Activated naive CD4-positive, alpha-beta T cell treated with anti-CD3 and anti-CD28 coated beads, Interleukin-2, amount 50 U/mL, for 72 hours (primary cell): ENCODE measurements at places on chromosomes 12 and 14.
A peak's percentile ranks its signal among the peaks of the same experiment; 100 is the strongest.

DNA sequence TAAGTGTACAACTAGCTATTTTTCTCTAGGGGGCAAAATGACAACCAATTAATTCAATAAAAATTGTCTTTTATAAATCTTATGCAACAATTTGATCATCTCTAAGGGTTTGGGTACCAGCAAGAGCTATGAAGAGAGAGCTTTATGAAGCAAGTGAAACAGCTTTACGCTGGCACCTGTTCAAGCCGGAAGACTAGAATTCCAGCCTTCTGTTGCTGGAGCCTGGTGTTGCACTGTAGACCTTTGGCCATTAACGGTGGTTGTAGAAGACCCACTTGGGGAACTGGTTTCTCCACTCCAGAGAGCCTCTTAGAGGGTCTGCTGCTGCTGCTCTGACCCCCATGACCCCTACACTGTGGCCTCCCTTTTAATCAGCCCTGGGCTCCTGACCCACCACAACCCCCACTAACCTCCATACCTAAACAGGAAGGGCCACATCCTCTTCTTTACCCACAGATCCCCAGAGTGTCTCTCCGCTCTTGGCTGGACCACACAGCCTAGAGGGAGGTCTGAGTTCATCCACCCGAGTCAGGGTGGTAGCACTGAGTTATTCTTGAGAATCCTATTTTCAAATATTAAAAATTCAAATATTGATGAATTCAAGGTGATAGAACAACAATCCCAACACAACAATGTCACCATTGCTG lies 54.6 kb upstream of the STON2 start:
- DNase-seq: no peak

DNA sequence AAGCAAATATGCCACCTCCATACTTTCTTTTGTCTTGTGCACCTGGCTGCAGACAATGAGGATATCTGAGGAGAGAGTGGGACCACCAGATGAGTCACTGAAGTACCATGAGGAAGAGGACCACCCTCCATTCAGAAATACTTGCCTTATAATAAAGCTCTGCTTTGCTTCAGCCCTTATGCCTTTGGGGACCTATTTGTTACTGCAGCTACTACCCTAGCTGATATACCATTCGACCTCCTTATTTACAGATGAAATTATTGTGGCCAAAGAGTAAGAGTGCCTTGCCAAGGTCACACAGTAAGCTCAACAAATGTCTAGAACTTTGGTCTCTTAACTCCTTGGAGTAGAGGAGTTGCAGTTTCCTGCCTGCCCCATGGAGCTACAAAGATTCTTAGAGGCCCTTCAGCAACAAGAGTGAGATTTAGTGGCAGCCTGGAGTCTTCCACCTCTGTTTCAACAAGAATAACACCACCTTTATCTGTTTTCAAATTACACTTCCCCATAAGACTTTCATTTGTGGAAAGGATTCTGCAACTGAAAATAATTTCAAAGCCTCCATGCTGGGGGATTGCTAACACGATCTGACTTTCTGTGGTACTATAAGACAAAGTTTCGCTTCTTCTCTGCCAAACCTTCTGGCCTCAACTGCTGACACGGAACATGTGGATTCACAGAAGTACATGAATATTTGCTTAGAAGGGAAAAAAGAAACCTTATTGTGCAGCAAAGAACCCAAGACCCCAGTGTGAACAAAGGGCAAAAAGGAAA lies 3.6 kb downstream of the CMKLR1 start:
- no peak for DNase-seq

DNA sequence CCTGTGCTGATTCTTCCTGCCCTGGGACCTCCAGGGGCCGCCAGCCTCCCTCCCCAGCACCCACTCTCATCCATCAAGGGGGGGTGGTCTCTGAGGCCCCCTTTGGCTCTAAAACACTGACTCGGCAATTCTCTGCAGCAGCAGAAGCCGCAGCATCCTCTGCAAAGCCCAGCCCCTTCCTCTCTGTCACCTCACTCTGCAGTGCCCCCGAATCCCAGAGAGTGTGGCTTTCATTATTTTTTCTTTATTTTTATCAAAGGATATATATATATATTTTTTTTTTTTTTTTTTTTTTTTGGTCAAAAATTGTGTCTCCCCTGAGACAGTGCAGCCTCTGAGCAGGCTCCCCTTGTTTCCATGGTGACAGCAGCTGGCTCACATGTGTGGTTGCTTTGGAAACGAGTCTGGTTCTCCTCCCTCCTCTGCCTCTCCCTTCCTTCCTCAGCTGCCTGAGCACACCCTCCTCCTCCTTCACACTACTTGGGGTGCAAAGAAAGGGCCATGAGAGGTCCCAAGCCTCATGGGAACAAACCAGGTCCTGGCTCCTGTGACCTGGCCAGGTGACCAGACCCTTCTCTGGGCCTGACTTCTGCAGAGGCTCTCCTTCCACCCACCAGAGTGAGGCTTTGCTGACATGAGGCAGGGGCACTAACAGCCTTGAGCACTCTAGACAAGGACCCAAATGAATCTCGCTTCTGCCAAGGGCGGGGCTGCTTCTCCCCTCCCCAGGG lies 100.5 kb downstream of the LRRC74A start:
- DNase-seq: peak; percentile 37

- DNase-seq: no peak
These were observed 525.4 kb downstream of the TMEM121 start for GRCh38 chr14:106051796-106052195.

GRCh38 chr12:68854078-68854468 lies 46.1 kb downstream of the MDM2 start:
- DNase-seq: no peak

- no peak for DNase-seq
These were observed 178.6 kb downstream of the DPF3 start for GRCh38 chr14:72715215-72715849.

DNA sequence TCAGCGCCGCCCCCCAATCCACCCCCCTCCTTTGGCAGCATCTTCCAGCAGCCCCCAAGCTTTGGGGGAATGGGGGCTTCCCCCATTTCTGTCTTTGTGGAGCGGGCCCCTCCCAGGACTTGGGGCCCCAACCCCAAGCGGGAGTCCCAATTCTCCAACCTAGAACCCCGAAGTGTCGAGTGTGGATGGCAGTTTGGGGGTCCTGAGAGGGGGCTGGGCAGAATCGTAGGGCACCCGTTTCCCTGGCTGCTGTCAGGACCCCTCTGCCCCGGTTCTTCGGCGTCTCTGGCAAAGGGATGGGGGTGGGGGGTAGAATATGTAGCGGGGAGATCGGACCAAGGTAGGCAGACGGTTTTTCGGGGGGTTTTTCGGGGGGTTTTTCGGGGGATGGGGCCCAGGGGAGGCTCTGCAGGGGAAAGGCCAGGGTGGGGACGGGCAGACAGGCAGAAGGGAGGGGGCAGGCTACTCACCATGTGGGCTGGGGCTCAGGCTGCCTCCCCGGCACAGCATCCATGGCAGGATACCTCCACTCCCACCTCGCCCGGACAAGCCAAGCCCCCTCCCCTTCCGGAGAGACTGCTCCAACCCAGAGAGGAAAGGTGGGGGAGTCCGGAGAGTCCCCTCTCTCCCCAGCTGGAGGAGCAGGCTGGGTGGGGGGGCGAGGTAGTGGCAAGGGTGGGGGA lies 739 bp downstream of the JPH4 start:
- no peak for DNase-seq

DNA sequence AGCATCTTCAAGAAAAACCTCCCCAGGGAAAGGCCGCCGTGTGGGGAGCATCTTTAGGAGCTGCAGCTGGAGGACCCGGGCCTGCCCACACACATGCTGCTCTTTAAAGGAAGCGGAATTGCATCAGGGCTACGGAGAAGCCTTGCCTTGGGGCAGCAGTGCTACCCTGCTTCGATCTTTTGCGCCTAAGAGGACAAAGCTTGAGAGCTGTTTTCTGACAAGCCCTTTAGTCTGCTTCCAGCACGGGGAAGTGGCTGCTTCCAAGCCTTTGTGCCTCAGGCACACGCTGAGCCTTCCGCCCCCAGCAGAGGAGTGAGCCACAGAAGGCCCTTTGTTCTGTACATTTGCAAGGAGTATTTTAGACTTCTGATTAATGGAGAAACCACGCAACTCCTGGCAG lies 31.5 kb downstream of the COA8 start:
- no peak for DNase-seq

DNA sequence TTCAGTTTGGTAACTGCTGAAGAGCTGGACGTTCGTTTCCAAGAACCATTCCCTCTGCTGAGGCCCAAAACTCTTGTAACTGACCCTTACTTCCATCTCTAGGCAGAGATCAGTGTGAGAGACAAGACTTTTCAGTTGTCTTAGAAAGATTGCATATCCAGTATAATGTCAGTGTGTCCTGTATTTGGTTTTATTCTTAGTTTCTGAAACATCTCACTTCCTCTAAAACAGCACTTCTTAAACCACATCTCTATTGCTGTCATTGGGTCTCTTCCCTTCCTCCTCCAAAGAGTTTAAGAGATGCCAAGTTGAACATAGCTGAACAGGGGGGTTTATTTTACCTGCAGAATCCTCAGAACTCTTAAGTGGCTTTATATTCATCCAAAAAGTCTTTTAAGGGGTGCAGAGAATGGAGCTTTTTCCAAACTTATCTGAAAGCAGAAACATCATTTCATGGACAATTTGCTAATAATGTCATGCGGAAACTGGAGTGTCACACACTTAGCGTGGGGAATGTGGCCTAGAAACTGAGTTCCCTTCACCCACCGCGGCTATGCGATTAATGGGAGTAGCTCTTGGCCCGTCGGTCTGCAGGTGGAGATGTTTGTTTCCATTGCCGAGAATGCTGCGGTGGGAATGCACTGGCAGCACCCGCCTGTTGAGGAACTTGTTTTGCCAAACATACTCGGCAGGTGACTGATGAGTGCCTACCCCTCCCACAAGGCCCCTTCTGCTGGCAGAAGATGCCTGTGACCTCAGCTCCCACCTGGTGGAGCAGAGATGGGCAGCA lies 148.2 kb downstream of the ADGRD1 start:
- DNase-seq: no peak

- DNase-seq: no peak
These were observed 62.0 kb upstream of the LMNTD1 start for GRCh38 chr12:25615119-25615518.
